ENCODE measurements at places on chromosomes 7 and 10.

DNA sequence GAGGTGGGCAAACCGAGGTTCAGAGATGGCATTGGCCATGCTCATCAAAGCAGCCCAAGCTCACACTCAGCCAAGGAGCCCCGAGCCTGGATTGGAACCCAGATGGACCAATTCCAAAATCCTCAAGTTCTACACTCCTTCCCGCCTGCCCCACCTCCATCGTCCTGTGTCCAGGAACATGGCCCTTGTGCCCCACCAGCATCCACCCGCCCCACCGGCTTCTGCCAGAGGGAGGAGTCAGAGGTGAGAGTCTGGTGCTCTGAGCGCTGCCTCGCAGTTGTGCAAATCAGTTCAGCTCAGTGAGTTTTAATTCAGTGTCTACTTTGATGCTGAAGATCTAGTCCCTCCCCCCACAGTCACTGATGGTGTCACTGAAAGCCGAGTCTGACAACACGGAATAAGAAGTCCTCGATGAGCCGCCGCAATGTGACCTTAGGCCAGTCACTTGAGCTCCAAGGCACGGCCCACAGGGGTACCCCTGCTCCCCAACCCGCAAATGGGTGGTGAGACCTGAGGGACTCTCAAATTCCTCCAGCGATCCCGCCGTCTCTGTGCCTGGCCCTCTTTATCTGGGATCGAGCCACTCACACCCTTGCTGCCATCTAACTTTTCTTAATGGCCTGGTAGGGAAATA lies 26.3 kb downstream of the PRKAG2 start:
- no peak for DNase-seq

DNA sequence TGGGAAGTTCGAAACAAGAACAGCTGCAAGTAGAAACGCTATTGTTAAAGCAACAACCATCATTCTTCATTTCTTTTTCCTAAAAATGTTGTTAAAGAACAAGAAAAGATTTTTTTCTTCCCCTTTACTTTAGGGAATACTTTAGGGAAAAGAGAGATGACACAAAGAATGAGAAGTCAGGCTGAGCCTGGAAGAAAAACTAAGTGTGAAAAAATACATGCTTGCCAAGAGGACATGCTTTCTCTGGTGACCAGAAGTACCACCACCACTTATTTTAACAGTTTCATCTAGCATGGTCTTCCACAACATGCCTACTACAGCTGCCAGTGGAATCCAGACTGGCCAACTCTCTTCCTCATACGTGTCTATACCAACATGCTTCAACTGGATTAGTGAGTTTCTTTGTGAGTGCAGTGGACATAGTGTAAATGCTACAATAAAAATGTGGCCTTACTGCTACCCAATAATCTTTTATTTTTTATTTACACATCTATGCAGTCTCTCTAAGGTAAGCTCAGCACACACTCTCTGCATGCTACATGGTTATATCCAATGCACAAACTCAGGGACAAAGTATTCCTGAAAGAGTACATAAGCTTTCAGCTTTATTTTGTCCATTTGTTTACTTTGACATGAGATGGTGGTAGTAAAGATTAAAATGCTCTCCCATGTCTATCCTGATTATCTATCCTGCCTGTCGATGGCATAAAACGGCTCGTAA lies 196.2 kb downstream of the TAX1BP1 start:
- DNase-seq, result no peak

- no peak for DNase-seq
These were observed 168.9 kb downstream of the TWIST1 start for GRCh38 chr7:18948521-18948920.

DNA sequence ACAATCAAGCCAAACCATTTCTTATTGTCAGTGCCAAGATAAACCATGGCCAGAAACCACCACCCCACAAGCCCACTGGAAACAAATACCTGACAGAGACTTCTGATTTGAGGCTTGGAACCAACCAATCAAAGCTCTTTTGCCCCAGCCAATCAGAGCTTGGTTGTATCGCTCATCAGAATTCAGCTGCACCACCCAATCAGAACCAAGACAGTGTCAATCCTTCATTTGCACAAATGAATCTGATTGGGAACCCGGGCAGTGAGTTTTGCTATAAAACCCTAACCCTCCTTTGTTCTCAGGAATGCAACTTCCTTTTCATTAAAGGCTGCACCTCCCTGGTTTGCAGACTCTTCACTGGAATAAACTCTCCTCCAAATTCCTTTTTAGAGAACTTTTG lies 87.4 kb downstream of the ELAPOR2 start:
- DNase-seq, result no peak

DNA sequence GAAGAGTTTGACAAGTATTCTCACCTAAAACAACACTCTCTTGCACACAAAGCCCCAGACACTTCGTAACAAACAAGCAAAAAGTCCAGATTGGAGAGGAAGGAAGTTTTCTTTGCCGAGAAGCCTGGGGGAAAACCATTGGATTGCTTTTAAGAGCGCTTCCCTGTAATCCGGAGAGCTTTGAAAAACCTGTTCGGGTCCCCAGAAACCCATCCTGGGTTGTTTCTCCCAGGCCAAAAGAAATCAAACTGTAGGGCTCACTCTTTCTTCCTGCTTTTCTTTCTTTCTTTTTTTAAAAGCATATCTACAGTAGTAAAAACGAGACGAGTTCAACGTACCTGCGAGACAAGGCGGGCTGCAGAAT lies 655 bp downstream of the SP8 start:
- DNase-seq, result no peak

- DNase-seq, result no peak
These were observed 49.9 kb downstream of the PTEN start for GRCh38 chr10:87913156-87913921.

GRCh38 chr7:30437823-30438574 lies 40.6 kb downstream of the NOD1 start:
- no peak for DNase-seq

- DNase-seq, result no peak
These were observed 1.9 kb downstream of the FGF8 start for GRCh38 chr10:101773923-101774588.

- DNase-seq, result peak; percentile 4
These were observed 406 bp downstream of the CBLL1 start for GRCh38 chr7:107744345-107744750.

DNA sequence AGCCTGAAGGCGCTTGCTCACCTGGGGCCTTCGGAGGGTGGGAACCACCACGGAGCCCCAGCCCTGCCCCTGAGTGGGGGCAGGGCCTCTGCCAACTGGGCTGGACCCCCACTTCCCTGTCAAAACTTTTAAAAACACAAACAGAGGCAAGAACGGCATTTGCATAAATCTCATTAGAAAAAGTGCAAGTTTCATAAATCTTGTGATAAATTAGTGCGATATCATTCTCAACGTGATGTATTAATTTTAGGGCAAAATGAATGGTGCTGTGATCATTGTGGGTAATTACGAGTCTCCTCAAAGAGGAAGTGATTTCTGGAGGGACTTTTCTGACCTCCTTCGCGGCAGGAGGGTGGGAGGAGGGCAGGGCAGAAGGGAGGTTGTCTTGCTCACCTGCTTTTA lies 98.3 kb downstream of the CDH23 start:
- DNase-seq, result no peak

GRCh38 chr10:62457598-62457997 lies 83.4 kb downstream of the ZNF365 start:
- no peak for DNase-seq

GRCh38 chr10:22607261-22607660 lies 107.1 kb downstream of the PIP4K2A start:
- DNase-seq, result no peak

GRCh38 chr10:114708717-114709335 lies 50.8 kb upstream of the ABLIM1 start:
- DNase-seq, result no peak

DNA sequence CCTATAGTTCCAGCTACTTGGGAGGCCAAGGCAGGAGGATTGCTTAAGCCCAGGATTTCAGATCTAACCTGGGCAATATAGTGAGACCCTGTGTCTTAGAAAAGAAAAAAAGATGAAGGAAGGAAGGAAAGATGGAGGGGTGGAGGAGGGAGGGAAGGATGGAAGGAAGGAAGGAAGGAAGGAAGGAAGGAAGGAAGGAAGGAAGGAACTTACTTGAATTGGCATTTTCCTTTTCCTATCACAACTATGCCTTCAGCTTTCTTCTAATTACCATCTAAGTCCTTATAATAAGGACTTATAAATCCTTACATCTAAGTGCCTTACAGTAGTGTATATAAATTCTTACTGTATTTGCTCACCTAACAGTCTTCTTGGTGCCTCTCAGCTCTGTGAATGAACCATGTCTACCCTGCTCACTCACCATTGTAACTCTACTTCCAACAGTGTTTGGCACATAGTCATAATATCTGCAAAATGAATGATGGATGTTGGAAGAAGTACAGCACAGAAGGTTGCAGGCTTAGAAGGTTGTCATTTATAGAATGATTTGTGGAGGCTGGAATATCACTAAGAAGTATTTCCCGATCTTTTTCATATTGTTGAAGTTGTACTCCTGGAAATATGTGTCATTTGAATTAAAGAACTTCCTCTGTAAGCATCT lies 125.5 kb downstream of the KIAA1217 start:
- DNase-seq, result no peak

DNA sequence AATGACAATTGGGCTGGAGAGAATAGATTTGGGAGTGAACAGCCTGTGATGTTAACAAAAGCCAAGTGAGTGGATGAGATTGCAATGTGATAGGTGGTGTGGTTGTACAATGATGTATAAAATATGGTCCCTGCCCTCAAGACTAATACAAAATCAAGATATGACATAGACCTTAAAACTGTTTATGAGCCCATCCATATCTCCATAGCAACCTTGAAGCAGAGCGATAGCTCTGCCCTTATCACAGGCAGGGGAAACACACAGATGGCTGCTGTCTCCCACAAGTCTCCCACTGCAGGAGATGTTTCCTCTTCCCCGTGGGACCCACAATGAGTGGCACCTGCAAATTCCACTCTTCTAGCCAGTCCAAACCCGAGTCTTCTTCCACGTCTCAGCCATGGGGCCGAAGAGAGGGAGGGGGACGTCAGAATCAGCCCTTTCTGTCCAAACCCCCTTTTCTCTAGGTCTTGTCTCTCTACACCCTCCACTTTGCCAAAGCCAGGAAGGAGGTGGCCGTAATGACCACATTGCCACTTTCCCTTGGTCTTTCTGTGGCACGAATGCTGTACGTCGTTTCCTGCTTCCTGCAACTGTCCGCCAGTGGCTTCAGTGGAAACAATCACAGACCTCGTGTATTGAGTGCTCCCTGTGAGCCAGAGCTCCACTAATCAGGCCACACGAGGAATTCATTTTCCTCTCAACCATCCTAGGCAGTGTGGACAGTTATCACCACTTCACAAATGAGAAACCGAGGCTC lies 7.5 kb upstream of the TBXAS1 start:
- no peak for DNase-seq
